ENCODE measurements at places on chromosomes 2 and 18. TPM values are rescaled to one million over a fixed set of nuclear protein-coding genes. Genes with fewer than 3 reads are reported as not detected.

Gene CDK5R2
- 1.3 TPM for total RNA-seq

DNA sequence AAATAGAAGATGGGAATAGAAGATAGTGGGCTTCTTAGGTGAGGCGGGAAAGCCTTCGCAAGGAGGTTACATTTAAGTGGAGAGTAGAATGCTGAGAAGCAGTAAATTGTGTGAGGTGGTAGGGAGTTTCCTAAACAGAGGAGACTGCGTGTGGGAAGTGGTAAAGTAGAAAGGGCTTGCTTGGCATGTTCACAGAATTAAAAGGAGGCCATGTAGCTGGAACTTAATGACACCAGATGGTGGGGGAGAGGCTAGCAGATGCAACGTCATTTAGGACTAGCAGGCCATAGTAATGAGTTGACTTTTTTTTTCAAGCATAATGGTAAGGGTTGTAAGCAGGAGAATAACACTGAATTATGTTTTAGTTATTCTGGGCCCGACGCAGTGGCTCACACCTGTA, 13.0 kb upstream of the RTN4 start:
- DNase-seq, result no peak
- H3K4me1 ChIP-seq, result no peaks in the 10 kb centered on the region
- no peaks in the 10 kb centered on the region for H3K36me3 ChIP-seq
- no peaks in the 10 kb centered on the region for H3K27me3 ChIP-seq
- no peak overlapping the region for H3K4me3 ChIP-seq
- H3K27ac ChIP-seq, result no peak overlapping the region

Gene ST6GAL2
- 7.4 TPM for total RNA-seq

Gene TMEM37
- 18.0 TPM for total RNA-seq

Gene GREB1
- total RNA-seq, result 106 TPM

Gene LINC00305
- not detected for total RNA-seq

Data from endodermal cell (in vitro differentiated cells).